ENCODE measurements at places on chromosomes 11 and 22. TPM values are rescaled to one million over a fixed set of nuclear protein-coding genes. Genes with fewer than 3 reads are reported as not detected.

Gene CYB5R2
- total RNA-seq: 1.1 TPM

Gene NTM
- total RNA-seq: 1.3 TPM

Gene RPL27A
- 467 TPM for total RNA-seq

Gene OR51E2
- total RNA-seq: not detected

Gene PIK3C2A
- 38.1 TPM for total RNA-seq
